CD4-positive, alpha-beta T cell treated with Interleukin-1 beta for 1 hour (primary cell): ENCODE measurements at places on chromosomes 7 and 10.

GRCh38 chr10:27413831-27414348, 90.2 kb upstream of the RAB18 start:
- no peak for DNase-seq

- DNase-seq = no peak
Measured at GRCh38 chr7:39845006-39845405, 105.0 kb upstream of the CDK13 start.

GRCh38 chr7:47485640-47486435, 96.1 kb downstream of the TNS3 start:
- no peak for DNase-seq

DNA sequence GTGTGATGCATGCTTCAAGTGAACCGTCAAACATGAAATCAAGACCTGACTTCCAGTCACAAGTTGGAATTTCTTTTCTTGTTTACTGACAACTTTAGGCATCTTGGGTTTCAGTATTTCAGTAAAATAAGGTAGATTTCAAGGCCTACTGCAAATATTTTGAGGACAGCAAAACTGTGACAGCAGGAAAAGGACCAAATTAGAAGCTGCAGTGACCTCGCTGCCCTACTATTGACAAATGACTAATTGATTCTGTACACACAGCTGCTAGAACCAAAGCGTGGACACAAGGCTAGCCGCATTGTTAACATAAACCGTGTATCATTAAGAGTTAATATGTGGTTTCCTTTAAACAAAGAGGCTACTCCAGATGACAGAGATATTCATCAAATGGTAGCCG, 105.7 kb upstream of the SEC61G start:
- DNase-seq = no peak
